Stimulated activated CD4-positive, alpha-beta T cell treated with anti-CD3 and anti-CD28 coated beads, Interleukin-15, amount 100 ng/mL, for 24 hours (primary cell): ENCODE measurements at places on chromosomes 4 and X.

- DNase-seq = no peak
Measured at GRCh38 chrX:132742246-132742645, 216.2 kb downstream of the HS6ST2 start.

- no peak for DNase-seq
Measured at GRCh38 chrX:21944136-21944615, 3.7 kb downstream of the SMS start.

DNA sequence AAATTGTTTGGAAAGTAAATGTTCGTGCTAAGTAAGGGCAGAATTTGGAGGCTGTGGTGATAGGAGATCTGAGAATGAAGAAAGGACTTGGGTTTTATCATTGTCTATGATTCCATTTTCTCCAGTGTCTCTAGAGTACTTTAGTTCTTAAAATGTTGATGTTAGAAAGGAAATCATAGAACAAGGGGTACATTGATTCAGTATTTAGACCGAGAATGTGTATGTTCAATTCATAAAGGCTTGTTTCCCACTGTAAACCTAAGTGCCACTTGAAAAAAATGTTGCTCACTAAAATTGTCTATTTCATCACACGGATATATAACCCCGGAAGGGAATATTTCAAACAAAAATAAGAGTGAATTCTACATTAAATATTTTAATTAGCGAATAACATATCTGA is 159.3 kb upstream of the ETNPPL start:
- no peak for DNase-seq

DNA sequence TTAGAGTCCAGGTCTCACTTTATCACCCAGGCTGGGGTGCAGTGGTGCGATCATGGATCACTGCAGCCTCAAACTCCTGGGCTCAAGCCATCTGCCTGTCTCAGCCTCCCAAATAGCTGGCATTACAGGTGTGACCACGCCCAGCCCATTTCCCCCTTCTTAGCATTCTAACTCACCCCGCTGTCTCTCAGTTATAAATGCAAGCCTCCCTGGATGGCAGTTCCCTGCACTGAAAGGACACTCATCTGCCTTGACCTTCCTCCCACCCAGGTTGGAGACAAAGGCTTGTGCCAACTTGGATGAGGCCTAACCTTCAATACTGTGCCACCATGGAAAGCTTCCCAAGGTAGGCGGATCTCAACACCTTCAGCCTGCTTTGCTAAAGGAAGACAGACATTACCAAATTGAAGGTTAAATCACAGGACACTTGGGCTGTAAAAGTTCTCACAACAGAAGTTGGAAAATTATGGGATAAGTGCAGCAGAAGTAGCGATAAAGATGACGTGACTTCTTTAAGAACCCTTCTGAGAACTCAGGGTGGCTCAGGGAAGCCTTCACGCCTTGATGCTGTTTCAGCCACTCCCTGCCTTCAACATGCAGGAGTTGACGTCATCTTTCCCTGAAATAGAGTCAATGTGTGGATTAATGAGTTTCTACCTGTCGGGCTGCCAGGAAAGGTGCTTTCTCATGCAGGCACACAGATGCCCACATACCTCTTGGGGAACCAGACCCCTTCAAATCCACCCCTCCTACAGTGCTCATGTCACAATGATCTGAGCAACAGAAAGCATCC is 10.6 kb upstream of the GPM6B start:
- no peak for DNase-seq

- DNase-seq = peak; percentile 39
Measured at GRCh38 chr4:36551697-36552214, 270.3 kb downstream of the DTHD1 start.

DNA sequence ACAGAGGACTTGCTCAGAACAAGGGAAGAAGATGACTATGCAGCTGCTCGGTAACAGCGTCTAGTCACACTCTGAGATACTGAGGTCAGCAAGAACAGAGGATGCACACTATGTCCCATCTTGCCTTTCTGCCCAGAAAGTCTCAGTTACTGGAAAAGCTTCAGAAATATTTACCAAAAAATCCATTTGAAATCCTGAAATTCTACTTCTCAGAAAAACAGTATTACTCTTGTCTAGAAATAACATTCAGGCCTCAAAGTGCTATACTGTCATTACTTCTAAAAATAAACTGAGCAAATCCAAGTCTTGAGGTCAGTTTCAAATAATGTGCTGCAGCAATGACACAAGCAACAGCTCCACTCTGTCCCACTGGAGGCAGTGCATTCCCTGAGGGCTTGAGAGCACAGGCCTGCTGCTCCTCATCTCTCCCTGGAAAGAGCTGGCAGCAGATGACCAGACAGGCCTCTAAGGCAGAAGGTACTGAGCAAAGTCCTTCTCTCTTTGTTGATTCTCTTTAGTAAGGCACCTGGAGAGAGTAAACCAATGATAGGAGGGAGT is 76.9 kb downstream of the CAMK2D start:
- DNase-seq = peak; percentile 42

- DNase-seq = no peak
Measured at GRCh38 chrX:72023071-72023470, 108.6 kb downstream of the RTL5 start.

DNA sequence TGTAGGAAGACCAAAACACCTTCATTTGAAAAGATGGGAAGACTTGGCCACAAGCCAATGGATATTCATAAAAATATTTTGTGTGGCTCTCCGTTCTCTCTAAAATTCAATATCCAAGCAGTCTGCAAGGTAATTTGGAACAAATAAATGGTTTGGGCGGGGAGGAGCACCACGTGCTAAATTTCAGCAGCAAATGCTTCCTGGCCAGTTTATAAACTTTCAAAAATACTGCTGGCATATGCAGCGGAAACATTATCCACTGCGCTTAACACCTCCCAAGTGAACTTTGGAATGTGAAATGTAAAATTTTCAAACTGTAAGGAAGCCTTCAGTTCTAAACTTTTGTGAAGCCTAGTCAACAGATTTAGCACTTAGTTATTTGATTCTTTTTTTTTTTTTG is 191.0 kb downstream of the NSUN7 start:
- DNase-seq = no peak

DNA sequence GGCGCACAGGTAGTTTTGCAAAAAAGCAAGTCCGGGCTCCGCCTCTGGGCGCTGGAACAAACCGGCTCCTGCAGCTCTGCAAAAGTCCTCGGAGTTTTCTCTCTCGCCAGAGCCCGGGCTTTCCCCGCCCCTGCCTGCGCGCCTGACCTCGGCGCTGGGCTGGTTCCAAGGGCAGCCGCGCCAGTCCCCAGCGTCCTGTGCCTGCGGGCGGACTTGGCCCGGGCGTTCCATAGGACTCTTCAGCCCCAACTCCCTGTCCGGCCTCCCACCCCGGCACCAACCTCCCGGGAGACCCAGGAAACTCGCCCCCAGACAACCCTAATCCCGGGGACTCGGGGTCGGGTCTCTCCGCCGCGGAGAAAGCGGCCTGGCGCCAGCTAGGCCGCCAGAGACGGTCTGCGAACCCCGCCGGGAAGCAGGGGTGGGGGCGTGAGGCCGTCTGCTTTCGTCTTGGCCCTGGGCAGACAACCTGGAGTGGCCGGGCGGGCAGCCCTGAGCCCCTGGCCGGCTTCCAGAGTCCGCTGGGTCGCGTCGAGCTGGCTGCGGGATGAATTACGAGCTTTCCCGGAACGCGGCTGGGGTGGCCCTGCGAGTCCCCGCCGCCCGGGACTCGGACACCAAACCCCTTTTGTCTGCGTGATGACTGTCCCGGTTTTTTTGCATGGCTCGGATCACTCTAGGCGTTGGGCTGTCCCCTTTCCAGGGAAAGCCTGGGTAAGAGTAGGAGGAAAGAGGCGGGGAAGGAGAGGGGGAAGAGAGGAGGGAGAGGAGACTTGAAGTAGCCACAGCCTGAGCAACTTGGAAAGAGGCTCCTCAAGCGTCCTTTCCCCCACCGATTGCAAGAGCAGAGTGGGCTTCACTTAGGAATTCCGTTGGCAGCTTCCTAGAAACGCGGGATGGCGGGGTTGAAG is 916 bp downstream of the MXRA5 start:
- DNase-seq = no peak

DNA sequence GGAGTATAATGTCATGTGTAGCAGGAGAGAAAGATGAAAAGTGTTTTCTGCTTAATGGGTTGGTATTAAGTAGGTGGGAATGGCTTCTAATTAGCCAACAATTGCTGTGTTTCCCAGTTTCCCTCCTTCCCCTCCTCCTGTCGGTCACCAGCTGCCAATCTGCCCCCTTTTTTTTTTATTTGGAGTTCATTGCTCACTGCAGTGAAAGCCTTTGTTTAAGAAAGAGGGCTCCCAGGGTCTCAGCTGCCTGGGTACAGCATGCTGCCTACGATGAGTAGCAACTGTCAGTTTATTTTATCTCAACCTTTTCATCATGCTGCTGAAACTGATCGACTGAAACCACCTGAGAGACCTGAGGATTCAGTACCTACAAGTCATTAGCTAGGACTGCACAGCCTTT is 149.0 kb downstream of the POU4F2 start:
- no peak for DNase-seq

DNA sequence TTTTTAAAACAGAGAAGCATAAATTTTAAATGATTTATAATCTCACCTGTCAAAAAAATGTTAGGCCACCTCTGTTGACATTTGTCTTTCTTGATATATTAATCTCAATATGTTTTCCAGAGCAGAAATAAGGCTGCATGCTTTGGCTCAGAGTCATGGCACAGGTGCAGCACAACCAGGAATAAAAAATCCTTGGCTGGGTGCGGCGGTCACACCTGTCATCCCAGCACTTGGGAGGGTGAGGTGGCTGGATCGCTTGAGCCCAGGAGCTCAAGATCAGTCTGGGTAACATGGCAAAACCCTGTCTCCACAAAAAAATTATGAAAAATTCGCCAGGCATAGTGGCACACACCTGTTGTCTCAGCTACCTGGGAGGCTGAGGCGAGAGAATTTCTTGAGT is 18.1 kb downstream of the CPLX1 start:
- no peak for DNase-seq

DNA sequence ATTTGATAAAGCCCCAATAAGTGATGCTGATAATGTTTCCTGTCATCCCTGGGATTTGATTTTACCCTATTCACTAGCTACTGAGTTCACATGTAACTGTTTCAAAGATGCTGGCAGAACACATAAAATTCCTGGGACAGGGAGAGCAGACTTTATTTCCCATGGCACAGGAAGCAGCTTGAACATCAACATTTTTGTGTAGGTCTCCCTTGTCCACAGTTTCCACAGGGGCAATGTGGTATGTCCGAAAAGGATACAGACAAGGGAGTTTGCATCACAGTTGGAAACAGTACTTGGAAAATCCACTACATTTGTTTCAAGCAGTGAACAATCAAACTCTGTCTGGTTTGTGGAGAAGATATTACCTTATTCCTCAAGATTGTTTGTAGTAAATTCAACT is 129.2 kb upstream of the KLHL4 start:
- DNase-seq = no peak

DNA sequence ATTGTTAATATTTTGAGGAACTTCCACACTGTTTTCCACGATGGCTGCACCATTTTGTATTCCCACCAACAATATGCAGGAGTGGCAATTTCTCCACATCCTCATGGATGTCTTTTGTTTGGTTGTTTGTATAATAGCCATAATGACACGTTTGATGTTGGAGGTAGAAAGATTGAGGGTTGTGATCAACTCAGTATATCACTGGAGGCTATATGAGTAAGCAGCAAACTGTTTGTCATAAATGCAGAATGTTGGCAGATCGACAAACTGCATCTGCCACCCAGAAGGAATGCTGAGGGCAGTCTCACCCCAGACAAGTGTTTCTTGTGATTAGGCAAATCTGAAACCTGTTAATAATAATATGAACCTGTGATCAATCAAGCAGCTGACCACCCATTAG is 243.9 kb upstream of the WDFY3 start:
- no peak for DNase-seq

DNA sequence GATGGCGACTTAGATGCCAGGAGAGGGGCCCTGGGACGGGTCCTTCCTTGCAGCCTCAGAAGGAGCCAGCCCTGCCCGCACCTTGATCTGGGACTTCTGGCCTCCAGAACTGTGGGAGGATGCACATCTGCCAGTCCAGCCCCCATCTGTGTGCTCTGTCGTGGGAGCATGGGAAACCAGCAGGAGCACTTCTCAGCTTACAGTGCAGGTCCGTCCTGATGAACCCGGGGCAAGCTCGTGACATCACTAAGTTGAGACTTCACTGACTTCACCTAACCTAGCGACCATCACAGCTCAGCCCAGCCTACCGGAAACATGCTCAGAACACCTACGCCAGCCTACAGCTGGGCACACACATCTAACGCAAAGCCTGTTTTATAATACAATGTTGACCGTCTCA is 38.1 kb downstream of the ABLIM2 start:
- no peak for DNase-seq

- DNase-seq = no peak
Measured at GRCh38 chr4:168605411-168605810, 108.6 kb downstream of the PALLD start.

GRCh38 chr4:152853293-152853692 is 73.5 kb downstream of the ARFIP1 start:
- DNase-seq = no peak

GRCh38 chr4:62517716-62518115 is 1317.6 kb downstream of the ADGRL3 start:
- no peak for DNase-seq

GRCh38 chr4:187157380-187157958 is 433.8 kb upstream of the FAT1 start:
- no peak for DNase-seq

GRCh38 chrX:50813843-50814661 is at the start of gene SHROOM4:
Gene SHROOM4, minus strand, starts transcription at chrX:50814194. Its CDS starts 176 bp downstream, at chrX:50814018.
- peak; percentile 9 for DNase-seq

- DNase-seq = no peak
Measured at GRCh38 chr4:37054531-37055077, 189.9 kb upstream of the NWD2 start.

GRCh38 chr4:87521757-87522374 is 7.3 kb downstream of the SPARCL1 start:
- DNase-seq = no peak

DNA sequence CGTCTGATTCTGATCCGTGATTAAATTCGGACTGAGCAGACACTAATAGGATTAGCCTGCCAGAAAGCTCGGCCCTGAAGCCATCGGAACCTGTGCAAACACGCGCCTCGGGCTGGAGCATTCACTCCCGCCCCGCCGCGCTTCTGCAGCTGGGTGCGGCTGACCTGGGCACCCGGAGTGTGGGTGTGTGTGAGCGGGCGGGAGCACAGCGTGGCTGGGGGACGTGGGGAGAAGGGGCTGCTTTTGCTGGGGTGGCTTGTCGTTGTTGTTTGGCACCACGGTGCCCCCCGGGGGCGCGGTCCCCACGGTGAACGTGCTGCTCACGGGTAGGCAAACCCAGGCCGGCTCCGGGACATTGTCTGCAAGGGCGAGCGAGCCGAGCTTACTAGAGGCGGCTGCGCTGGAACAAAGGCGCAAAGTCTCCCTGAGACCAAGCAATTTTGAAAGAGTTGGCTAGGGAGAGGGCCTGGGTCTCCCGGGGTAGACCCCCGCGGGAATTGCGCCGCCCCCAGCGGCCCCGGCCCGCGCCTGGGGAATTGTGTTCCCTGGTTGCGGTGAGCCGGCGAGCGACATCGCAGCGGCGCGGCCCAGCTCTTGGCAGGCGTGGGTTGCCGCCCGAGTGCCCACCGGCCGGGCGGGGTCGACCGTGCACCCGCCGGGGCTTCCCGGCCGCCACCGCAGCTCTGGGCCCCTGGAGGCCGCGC is 1.4 kb downstream of the MAMLD1 start:
- DNase-seq = peak; percentile 34
